Cortex of kidney (tissue), 1 donor: ENCODE measurements at places on chromosomes 4 and X.

GRCh38 chrX:98029861-98030260 is 1146.2 kb downstream of the RPA4 start:
- DNase-seq, result no peak

- DNase-seq, result no peak
Observed at GRCh38 chr4:80206521-80207171, 9.3 kb downstream of the PRDM8 start.

DNA sequence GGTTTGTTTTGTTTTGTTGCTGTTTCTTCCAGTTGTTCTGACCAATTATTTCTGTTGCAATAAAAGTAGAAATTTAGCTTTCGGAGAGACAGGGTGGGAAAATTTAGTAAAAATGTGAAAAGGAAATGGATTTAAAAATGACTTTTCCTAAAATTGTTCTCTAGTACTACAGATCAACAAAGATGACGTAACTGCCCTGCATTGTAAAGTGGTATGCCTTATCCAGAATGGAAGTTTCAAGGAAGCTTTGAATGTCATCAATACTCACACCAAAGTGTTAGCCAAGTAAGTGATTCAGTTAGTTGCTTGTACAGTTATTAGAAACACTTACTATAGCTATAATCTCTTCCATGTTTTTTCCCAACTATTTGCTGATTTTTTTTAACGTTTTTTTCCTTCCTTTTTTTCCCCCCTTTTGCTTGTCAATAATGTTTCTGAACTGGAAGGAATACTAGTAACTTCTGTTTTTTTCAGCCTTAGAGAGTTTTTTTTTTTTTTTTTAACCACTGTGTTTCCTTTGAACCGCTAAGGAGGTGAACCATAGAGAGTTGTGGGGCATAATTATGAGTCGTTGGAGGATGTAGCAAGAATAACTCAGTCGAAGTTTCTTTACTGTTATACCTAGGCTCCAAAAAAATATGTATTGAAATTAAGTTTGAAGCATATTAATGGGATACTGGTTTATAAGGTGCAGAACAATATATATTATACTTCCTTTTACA is 2.2 kb downstream of the SRP72 start:
- DNase-seq, result no peak

- no peak for DNase-seq
Observed at GRCh38 chr4:30616942-30617646, 103.1 kb upstream of the PCDH7 start.

- no peak for DNase-seq
Observed at GRCh38 chrX:132613801-132614200, 125.0 kb upstream of the MBNL3 start.

DNA sequence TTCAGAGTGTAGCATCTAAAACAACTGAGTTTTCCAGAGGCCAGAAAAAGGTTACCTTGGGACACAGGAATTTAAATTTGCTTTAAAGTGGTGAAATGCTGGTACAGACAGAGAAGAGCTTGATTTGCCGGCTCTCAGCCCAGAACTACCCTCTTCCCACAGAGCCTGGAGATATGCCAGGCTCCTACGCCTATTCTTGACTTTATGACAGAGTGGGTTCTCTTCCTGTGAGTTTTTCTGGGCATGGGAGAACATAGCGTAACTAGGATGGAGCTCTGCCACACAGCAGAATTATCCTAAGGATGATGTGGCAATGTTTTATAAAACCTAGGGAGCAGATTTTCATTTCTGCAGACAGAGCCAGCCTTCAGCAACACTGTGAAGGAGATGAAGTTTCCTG is 241.8 kb downstream of the GRIA3 start:
- DNase-seq, result no peak

DNA sequence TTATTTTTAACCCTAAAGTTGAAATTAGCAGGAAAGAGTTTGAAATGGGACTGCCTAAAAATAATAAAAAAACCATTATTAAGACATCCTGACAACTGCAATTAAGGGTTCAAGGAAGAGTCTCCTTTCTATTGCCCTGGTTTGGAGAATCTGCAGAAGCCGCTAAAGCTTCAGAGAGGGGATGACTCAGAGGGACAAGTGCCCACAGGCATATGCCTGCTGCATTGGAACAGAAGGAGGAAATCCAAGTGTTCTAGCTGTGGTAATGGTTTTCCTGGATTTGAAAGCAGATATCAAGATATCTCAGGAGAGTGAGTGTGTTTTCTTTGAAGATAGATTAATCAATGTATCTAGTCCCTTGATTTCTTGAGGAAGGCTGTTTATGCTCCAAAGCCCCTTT is 235.1 kb upstream of the TAPT1 start:
- DNase-seq, result no peak

DNA sequence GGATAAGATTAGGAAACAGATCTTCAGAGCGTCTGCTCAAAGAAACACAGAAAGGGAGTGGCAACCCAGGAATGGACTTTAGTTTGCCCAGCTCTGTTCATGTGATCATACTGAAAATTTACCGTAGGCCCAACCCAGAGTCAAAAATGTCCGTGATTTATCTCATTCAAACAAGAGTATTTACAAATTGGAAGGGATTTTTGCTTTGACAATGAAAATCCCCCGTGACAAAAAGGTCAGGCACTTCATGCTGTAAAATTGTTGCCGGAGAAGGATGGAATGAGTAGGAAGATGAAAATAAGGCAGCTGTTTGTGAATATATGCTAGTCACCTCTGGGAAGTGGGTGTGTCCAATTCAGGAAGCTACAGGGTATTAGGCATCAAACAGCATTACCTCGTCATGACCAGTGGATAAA is 1.2 kb downstream of the SULT1B1 start:
- DNase-seq, result no peak

DNA sequence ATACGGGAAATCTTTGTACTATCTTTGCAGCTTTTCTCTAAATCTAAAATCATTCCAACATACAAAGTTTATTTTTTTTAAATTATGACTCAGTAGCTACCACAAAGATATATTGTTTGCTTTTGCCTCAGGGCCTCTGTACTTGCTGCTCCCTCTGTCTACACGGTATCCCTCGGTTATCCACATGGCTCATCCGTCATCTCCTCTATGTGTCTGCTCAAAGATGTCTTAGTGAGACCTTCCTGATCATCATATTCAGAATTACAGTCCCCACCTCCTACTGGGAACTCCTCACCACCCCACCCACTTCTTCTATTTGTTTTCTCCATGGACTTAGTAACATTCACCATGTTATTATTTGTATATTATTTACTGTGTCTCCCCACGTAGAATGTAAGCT is 107.8 kb downstream of the PARM1 start:
- no peak for DNase-seq

GRCh38 chrX:40107291-40108161 is 9.8 kb upstream of the BCOR start:
- DNase-seq, result no peak

- DNase-seq, result no peak
Observed at GRCh38 chr4:122776916-122777315, 44.4 kb downstream of the BBS12 start.

DNA sequence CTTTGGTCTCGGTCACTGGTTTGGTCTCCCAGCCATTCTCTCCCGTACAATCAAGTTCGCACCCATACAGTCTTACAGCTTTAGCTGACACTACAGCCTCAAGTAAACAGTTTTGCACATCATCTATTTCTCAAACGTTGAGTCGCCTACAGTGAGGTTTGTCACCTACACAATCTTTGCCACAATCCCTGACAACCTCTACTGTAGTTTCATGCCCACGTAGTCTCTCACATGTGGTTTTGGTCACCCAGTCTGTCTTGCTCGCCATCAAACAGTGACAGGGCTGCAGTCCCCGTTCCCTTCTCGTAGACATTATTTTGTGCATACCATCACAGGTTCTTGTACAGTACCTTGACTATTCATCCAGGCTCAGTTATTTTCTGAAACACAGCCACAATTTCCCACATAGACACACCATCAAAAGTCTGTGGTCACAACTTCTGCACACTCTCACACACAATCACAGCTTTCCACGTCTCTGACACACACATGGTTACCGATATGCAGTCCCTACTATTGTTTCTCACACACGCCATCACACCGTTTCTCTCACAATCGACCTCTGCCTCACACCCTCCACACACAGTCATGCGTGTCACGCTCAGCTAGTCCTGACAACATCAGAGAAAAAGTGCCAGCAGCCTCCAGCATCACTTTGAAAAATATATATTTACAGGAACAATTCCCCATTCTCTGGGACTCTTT is 5.3 kb upstream of the CFP start:
- DNase-seq, result no peak
